ENCODE measurements at places on chromosomes 6 and 20. TPM values are rescaled to one million over a fixed set of nuclear protein-coding genes. Genes with fewer than 3 reads are reported as not detected.

DNA sequence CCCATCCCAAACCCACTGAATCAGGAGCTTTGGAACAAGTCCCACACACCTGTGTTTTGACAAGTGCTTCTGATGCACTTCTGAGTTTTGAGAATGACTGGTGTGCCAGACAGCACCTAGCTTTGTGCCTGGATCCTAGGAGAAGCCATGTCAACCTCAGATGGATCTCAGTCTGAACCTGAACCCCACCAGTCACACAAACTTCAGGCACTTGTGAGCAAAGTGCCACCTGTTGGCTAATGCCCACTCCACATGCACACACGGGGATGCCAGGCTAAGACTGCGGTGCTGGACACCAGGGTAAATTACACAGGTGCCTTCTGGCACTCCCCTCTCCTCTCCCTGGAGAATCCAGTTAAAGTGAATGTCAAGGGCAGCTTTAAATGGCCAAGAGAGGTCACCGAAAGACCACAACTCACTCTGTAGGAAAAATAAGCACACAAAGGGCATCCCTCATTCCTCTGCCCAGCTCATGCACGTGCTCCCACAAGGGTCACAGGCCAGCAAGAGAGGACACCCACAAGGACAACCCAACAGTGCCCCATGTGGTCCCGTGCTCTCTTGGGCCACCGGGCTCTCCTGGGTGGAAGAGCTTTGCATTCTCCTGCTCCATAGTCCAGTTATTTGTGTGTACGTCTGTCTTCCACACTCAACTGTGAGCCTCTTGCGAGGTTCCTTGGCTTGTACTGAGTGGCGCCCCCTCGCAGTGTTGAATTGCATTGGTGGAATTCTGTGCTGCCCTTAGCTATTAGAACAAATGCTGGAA lies 45.6 kb downstream of the TAF8 start:
- H3K27ac ChIP-seq: no peak overlapping the region
- no peaks in the 10 kb centered on the region for H3K36me3 ChIP-seq
- no peak for DNase-seq
- H3K27me3 ChIP-seq: no peaks in the 10 kb centered on the region
- no peak overlapping the region for H3K4me3 ChIP-seq
- H3K4me1 ChIP-seq: peaks cover 12% of the 10 kb centered on the region

GRCh38 chr6:3523966-3524365 lies 67.1 kb upstream of the SLC22A23 start:
- H3K27ac ChIP-seq: no peak overlapping the region
- H3K27me3 ChIP-seq: peaks cover 3% of the 10 kb centered on the region
- H3K36me3 ChIP-seq: no peaks in the 10 kb centered on the region
- H3K4me3 ChIP-seq: no peak overlapping the region
- H3K4me1 ChIP-seq: no peaks in the 10 kb centered on the region

GRCh38 chr6:154996841-154997311 lies 1.8 kb downstream of the TIAM2 start:
- H3K27ac ChIP-seq: no peak overlapping the region
- no peak for DNase-seq
- H3K4me3 ChIP-seq: no peak overlapping the region
- no peaks in the 10 kb centered on the region for H3K36me3 ChIP-seq

Gene NFATC2
- total RNA-seq: 15.7 TPM

GRCh38 chr6:22036699-22037098 lies 260.1 kb downstream of the PRL start:
- H3K27me3 ChIP-seq: no peaks in the 10 kb centered on the region
- DNase-seq: no peak
- H3K4me1 ChIP-seq: no peaks in the 10 kb centered on the region
- no peak overlapping the region for H3K4me3 ChIP-seq
- H3K27ac ChIP-seq: no peak overlapping the region

Gene DEFB123
- not detected for total RNA-seq

- H3K36me3 ChIP-seq: peaks cover 17% of the 10 kb centered on the region
- DNase-seq: no peak
- H3K27me3 ChIP-seq: no peaks in the 10 kb centered on the region
- no peak overlapping the region for H3K4me3 ChIP-seq
- H3K27ac ChIP-seq: no peak overlapping the region
These were observed 27.1 kb downstream of the PREP start for GRCh38 chr6:105375797-105376196.

- no peak overlapping the region for H3K4me3 ChIP-seq
- peaks cover 3% of the 10 kb centered on the region for H3K27me3 ChIP-seq
- H3K36me3 ChIP-seq: no peaks in the 10 kb centered on the region
- H3K27ac ChIP-seq: no peak overlapping the region
- no peak for DNase-seq
These were observed 116.0 kb upstream of the SLC35B3 start for GRCh38 chr6:8551386-8551785.

DNA sequence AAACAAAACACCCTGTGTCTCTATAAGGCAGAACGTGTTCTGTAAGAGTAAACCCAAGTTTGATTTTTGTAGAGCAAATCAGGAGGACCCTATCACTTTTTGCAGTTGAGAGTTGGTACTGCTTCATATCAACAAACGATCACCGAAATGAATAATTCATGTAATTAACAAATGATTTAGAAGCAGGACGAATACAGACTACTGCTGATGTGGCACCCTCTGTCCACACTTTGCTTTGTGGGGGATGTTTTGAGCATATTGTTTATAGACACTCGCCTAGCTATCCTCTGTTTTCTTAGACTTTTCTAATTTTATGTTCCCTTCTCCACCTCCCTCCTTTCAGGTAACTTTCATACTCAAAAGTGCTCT lies 1.5 kb downstream of the CD2AP start:
- H3K27me3 ChIP-seq: no peaks in the 10 kb centered on the region
- peaks cover 38% of the 10 kb centered on the region for H3K4me1 ChIP-seq
- DNase-seq: no peak
- peaks cover 3% of the 10 kb centered on the region for H3K36me3 ChIP-seq
- H3K4me3 ChIP-seq: peak overlapping the region; percentile 100
- H3K27ac ChIP-seq: peak overlapping the region; percentile 98

DNA sequence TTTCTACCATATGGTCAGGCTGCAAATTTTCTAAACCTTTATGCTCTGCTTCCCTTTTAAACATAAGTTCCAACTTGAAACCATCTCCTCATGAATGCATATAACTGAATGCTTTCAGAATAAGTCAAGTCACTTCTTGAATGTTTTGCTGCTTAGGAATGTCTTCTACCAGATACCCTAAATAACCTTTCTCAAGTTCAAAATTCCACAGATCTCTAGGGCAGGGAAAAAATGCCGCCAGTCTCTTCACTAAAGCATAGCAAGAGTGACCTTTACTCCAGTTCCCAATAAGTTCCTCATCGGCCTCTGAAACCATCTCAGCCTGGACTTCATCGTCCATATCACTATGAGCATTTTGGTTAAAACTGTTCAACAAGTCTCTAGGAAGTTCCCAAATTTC lies 1011.2 kb upstream of the CITED2 start:
- no peak overlapping the region for H3K27ac ChIP-seq
- H3K36me3 ChIP-seq: no peaks in the 10 kb centered on the region
- no peak overlapping the region for H3K4me3 ChIP-seq
- peaks cover 17% of the 10 kb centered on the region for H3K27me3 ChIP-seq

Gene TFAP2C
- total RNA-seq: not detected

- no peaks in the 10 kb centered on the region for H3K4me1 ChIP-seq
- peaks cover 2% of the 10 kb centered on the region for H3K27me3 ChIP-seq
- no peak overlapping the region for H3K4me3 ChIP-seq
- no peak overlapping the region for H3K27ac ChIP-seq
- DNase-seq: no peak
These were observed 92.7 kb upstream of the LY86 start for GRCh38 chr6:6495851-6496250.

- H3K36me3 ChIP-seq: no peaks in the 10 kb centered on the region
- H3K4me1 ChIP-seq: no peaks in the 10 kb centered on the region
- H3K27ac ChIP-seq: no peak overlapping the region
- no peak for DNase-seq
- no peak overlapping the region for H3K4me3 ChIP-seq
- H3K27me3 ChIP-seq: peaks cover 6% of the 10 kb centered on the region
These were observed 25.8 kb upstream of the TNFRSF21 start for GRCh38 chr6:47335466-47335865.

Gene POU3F2
- not detected for total RNA-seq

Gene SLC26A8
- not detected for total RNA-seq

DNA sequence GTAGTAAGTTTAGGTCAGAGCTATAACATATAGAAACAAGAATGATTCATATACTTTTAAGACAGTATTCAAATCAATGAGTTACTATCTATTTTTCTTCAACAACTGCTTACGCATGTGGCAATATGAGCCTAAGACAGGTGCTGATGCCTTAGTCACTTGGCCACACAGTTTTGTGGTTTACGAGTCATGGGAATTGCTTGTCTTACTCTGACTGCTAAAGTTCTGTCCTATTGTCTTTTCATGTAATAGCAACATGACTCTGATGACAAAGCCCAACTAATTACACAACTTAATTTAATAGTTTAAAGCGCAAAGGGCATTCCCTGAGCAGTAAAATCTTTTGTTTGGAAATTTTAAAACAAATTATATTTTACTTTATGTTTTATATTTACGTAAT lies 159.3 kb upstream of the CENPW start:
- H3K4me3 ChIP-seq: no peak overlapping the region
- peaks cover 2% of the 10 kb centered on the region for H3K36me3 ChIP-seq
- no peaks in the 10 kb centered on the region for H3K27me3 ChIP-seq
- peak; percentile 77 for DNase-seq
- peaks cover 8% of the 10 kb centered on the region for H3K4me1 ChIP-seq

DNA sequence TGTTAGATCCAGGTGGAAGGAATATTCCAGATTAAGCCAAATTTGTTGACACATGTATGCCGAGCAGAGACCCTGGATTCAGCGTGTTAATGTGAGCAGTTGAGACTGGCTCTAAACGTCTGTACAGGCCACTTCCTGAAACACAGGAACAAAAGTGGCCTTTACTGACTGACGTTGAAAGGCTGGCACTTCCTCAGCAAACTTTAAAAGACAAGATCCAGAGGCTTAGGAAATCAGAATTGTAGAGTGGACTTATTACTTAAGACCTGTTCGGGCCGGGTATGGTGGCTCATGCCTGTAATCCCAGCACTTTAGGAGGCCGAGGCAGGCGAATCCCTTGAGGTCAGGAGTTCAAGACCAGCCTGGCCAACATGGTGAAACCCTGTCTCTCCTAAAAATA lies 125.7 kb upstream of the ARID1B start:
- H3K36me3 ChIP-seq: no peaks in the 10 kb centered on the region
- H3K27ac ChIP-seq: no peak overlapping the region
- DNase-seq: no peak
- H3K4me3 ChIP-seq: no peak overlapping the region

DNA sequence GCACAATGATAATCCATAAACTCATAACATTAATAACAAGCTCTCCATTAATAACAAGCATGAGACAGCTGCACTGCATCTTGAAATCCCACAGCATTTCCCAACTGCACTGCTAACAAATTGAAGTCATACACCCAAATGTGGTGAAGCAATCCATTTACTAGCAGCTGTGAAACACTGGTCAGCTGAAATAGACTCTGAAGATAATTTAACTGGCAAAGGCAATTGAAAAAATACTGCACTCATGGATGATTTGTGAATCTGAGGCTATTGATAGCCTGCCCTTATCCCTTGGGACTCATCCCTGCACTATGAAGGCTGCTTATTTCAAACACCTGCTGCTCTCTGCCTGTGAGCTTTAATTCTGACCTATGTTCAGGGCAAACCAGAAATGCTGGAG lies 49.1 kb upstream of the PLCB1 start:
- no peaks in the 10 kb centered on the region for H3K4me1 ChIP-seq
- H3K27ac ChIP-seq: no peak overlapping the region
- H3K27me3 ChIP-seq: peaks cover 9% of the 10 kb centered on the region
- DNase-seq: no peak
- H3K36me3 ChIP-seq: no peaks in the 10 kb centered on the region
- no peak overlapping the region for H3K4me3 ChIP-seq

GRCh38 chr6:125489579-125490285 lies 188.0 kb upstream of the HDDC2 start:
- peaks cover 8% of the 10 kb centered on the region for H3K27me3 ChIP-seq
- H3K27ac ChIP-seq: no peak overlapping the region
- DNase-seq: no peak
- H3K36me3 ChIP-seq: no peaks in the 10 kb centered on the region

DNA sequence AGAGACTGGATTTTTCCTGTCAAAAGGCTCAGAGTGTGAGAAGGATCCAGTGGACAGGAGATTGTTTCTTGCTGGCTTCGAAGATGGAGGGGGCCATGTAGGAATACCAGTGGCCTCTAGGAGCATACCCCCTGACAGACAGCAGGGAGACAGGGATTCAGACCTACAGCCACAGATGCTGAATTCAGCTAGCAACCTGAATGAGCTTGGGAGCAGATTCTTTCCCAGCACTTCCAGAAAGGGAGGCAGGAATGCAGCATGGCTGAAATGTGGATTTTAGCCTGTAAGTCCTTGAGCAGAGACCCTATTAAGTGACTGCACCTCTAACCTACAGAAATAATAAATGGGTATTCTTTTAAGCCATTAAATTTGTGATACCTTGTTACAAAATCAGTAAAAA lies 44.6 kb downstream of the STXBP5 start:
- no peak for DNase-seq
- H3K27me3 ChIP-seq: no peaks in the 10 kb centered on the region
- H3K4me3 ChIP-seq: no peak overlapping the region
- H3K4me1 ChIP-seq: peaks cover 11% of the 10 kb centered on the region
- H3K36me3 ChIP-seq: peaks cover 44% of the 10 kb centered on the region
- H3K27ac ChIP-seq: no peak overlapping the region

DNA sequence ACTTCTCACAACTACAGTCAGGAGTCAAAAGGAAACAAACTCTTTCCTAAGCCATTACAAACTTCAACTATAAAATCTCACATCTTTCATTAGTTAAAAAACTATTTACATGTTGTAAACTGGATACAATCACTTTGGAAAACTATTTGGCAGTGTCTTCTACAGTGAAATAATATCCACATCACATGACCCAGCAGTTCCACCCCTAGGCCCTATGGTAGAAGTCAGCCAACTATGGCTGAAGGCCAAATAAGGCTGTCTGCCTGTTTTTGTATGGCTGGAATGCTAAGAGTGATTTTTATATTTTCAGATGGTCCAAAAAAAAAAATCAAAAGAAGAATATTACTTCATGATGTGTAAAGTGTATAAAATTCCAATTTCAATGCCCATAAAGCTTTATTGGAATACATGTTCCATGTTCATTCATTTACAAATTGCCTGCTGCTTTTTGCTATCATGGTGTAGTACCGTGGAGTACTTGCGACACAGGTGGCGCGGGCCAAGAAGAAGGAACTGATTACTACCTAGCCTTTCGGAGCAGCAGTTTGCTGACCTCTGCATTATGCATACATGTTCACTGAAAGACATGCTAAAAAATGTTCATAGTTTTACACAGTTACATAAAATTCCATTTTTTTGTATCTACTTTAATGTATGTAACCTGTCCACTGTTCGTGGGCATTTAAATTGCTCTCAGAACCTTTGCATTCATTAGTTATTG lies 129.0 kb downstream of the KIF16B start:
- DNase-seq: no peak
- H3K36me3 ChIP-seq: peaks cover 22% of the 10 kb centered on the region
- peaks cover 6% of the 10 kb centered on the region for H3K4me1 ChIP-seq
- H3K4me3 ChIP-seq: no peak overlapping the region
- no peak overlapping the region for H3K27ac ChIP-seq
- H3K27me3 ChIP-seq: no peaks in the 10 kb centered on the region
